Spinal cord (tissue), 10 donors: ENCODE measurements at places on chromosomes 6 and 20.

GRCh38 chr6:90574610-90575009 lies 12.3 kb downstream of the MAP3K7 start:
- no peaks in the 10 kb centered on the region for H3K27me3 ChIP-seq
- H3K27ac ChIP-seq = no peak overlapping the region
- peak; percentile 30 for DNase-seq
- H3K36me3 ChIP-seq = no peaks in the 10 kb centered on the region

- peaks cover 16% of the 10 kb centered on the region for H3K4me1 ChIP-seq
- peaks cover 15% of the 10 kb centered on the region for H3K27me3 ChIP-seq
- H3K36me3 ChIP-seq = peaks cover 46% of the 10 kb centered on the region
Observed at GRCh38 chr20:62876902-62877816, 15.5 kb upstream of the TCFL5 start.

DNA sequence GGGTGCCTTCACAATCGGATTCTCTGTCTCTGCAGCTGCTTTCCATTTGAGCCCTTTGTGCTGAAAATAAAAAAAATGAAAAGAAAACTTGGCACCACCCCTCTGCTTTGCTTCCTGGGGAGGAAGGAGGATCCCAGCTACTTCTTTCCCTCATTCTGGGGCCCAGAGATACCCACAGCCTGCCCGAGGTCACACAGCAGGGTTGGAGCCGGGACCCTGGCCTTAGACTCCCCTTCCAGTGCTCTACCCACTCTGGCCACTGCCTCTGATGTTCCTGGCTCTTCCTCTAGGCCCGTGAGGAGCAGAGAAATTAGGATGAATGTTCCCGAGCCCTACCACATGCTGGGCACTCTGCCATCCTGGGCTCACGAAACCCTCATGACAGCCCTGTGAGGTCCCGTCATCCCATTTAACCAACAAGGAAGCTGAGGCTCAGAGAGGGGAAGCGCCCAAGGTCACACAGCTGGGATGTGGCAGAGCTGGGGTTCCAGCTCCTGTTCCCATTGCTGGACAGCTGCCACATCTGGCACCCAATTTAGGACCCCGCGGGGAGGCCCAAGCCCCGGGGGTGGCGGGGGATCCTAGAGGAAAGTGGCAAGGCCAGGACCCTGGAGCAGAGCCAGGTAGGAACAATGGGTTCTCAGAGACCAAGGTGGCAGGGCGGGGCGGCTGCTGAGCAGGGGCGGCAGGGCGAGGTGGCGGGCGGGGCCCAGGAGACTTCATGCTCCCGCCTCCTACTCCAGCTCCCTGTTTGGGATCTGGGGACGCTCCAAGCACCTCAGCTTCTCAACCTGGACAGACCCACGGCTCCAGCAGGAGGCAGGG lies 76.6 kb downstream of the CEBPB start:
- no peaks in the 10 kb centered on the region for H3K27me3 ChIP-seq
- no peaks in the 10 kb centered on the region for H3K36me3 ChIP-seq

DNA sequence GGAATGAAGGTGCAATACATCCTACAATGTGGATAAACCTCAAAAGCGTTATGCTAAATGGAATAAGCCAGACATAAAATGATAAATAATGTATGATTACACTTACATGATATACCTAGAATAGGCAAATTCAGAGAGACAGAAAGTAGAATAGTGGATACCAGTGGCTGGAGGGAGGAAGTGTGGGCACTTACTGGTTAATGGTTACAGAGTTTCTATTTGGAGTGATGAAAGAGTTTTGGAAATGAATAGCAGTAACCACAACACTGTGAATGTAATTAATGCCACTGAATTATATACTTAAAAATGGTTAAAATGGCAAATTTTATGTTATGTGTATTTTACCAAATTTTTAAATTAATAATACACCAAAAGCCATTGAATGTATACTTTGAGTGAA lies 71.4 kb upstream of the CST7 start:
- H3K4me1 ChIP-seq = no peaks in the 10 kb centered on the region
- no peak overlapping the region for H3K27ac ChIP-seq

- no peak for DNase-seq
- peaks cover 9% of the 10 kb centered on the region for H3K4me1 ChIP-seq
- H3K36me3 ChIP-seq = no peaks in the 10 kb centered on the region
- peaks cover 4% of the 10 kb centered on the region for H3K27me3 ChIP-seq
- H3K27ac ChIP-seq = no peak overlapping the region
Observed at GRCh38 chr20:44176833-44177534, 10.0 kb downstream of the JPH2 start.

GRCh38 chr20:23437126-23437899 lies 2.2 kb upstream of the CSTL1 start:
- H3K36me3 ChIP-seq = no peaks in the 10 kb centered on the region
- H3K27ac ChIP-seq = no peak overlapping the region
- H3K4me1 ChIP-seq = peaks cover 21% of the 10 kb centered on the region

- H3K36me3 ChIP-seq = no peaks in the 10 kb centered on the region
- no peak for DNase-seq
- no peak overlapping the region for H3K4me3 ChIP-seq
- no peak overlapping the region for H3K27ac ChIP-seq
Observed at GRCh38 chr6:114879693-114880092, 536.9 kb upstream of the HS3ST5 start.

- no peaks in the 10 kb centered on the region for H3K36me3 ChIP-seq
- H3K27ac ChIP-seq = no peak overlapping the region
- H3K27me3 ChIP-seq = no peaks in the 10 kb centered on the region
- no peak overlapping the region for H3K4me3 ChIP-seq
- H3K4me1 ChIP-seq = no peaks in the 10 kb centered on the region
Observed at GRCh38 chr6:111922454-111923297, 49.4 kb upstream of the FYN start.

DNA sequence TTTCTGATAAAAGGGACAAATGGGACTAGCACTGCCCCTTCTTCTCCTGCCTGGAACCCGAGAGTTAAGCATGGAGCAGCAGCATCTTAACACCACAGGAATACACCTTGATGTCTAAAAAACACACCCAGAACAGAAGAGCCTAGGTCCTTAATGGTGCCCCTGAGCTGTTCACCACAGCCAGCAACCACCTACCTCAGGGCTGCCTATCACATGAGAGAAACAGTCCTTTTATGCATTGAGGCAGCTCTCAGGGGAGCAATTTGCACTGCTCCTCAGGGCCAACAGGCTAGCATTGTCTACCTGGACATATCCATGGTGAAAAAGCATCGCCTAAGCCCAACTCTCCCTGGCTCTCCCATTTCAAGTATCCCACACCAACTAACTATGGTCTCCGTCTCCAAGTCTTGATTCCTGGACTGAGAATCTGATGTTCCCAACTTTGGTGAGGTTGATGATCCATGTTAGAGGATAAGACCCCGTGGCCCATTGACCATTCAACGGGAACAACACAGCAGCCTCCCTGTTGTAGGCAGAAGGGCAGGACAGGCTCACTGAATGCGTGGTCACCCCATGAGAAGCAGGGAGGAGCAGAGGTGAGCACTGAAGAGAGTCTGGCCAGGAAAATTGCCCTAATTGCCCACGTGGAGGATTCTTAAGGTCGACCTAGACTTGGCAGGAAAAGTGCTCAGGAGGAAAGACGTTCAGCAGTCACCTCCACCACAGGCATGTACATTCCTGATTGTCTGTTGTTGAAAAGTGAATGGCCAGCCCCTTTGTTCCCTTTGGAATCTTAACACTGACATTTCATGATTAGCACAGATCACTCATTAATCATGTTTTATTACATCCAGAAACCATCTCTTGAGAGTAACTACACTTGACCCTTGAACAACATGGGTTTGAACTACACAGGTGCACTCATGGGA lies 4.2 kb upstream of the APMAP start:
- H3K27me3 ChIP-seq = no peaks in the 10 kb centered on the region
- H3K36me3 ChIP-seq = no peaks in the 10 kb centered on the region
- no peak overlapping the region for H3K4me3 ChIP-seq
- peaks cover 14% of the 10 kb centered on the region for H3K4me1 ChIP-seq

GRCh38 chr20:3995067-3995748 lies 20.1 kb downstream of the RNF24 start:
- H3K4me3 ChIP-seq = no peak overlapping the region
- H3K36me3 ChIP-seq = no peaks in the 10 kb centered on the region
- H3K4me1 ChIP-seq = no peaks in the 10 kb centered on the region
- H3K27me3 ChIP-seq = no peaks in the 10 kb centered on the region
- DNase-seq = no peak

DNA sequence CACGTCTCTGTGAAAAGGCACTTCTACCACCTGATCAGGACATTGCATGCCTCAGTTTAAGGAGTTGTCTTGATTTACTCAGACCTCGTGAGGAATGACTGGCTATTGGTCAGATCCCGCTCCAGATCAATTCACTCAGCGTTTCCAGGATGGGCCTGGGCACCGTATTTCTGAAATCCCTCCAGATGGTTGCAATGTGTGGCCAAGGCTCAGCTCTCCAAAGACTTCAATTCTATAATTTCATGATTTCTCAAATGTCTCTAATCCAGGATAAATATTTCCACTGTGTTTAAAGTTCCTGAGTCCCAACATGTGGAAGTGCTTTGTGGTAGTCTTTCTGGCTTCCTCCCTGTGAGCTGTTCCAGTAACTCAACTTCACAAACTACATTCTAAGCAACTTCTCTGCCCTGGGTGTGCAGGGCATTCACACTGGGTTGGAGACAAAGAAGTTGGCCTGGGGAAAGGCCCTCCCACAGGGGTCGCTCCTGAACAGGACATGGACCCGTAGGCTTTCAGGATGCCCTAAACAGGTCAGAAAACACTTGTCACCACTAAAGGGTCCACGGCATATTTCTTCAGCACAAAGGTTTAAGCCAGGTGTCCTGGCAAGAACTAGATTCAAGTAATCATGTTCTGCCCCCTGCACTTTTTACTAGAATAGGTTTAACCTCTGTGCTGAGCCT lies 212.1 kb downstream of the WDR27 start:
- H3K27me3 ChIP-seq = no peaks in the 10 kb centered on the region
- no peaks in the 10 kb centered on the region for H3K36me3 ChIP-seq
- H3K4me3 ChIP-seq = no peak overlapping the region
- peaks cover 17% of the 10 kb centered on the region for H3K4me1 ChIP-seq

- no peak overlapping the region for H3K27ac ChIP-seq
- no peak overlapping the region for H3K4me3 ChIP-seq
- DNase-seq = peak; percentile 7
- no peaks in the 10 kb centered on the region for H3K4me1 ChIP-seq
- H3K27me3 ChIP-seq = no peaks in the 10 kb centered on the region
Observed at GRCh38 chr6:99282479-99283062, 66.9 kb downstream of the FAXC start.

DNA sequence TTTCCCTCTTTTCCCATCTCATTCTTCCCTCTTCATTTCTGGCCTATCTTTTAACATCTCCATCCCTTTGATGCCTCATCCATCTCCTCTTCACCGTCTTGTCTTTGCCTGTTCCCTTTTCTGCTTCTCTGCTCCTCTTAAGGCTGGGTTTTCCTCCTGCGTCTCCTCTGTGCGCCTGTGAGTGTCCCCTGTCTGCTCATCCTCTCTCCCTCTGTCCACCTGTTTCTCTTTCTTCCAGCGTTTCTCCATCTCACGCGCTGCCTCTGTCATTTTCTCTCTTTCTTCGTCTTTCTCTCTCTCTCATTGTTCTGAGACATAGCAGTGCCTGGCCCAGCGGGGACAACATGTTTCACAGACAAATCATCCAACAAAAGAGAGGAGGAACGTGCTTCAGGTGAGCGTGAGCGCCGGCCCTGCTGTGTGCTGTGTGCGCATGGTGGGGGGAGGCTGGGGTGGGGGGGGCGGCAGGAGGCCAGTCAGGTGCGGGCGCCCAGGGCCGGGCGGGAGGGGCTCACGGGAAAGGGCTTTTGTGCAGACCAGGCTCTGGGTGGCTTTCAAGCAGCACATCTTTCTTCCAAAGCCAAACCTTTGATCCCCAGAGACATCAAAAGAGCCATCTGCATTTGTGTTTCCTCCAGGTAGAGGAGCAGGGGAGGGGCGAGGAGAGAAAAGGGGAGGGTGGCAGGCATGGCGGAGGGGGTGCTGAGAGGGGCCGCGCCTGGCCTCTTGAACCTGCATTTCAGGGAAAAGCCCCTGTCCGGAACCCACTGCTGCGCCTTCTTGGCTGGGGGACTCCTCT lies 121.3 kb downstream of the VEGFA start:
- H3K27me3 ChIP-seq = peaks cover 2% of the 10 kb centered on the region
- H3K36me3 ChIP-seq = no peaks in the 10 kb centered on the region
- DNase-seq = no peak
- H3K27ac ChIP-seq = no peak overlapping the region
- no peak overlapping the region for H3K4me3 ChIP-seq

GRCh38 chr20:50837532-50838321 lies 42.9 kb downstream of the BCAS4 start:
- DNase-seq = no peak
- H3K27me3 ChIP-seq = no peaks in the 10 kb centered on the region
- H3K36me3 ChIP-seq = peaks cover 22% of the 10 kb centered on the region
- no peak overlapping the region for H3K4me3 ChIP-seq
- no peaks in the 10 kb centered on the region for H3K4me1 ChIP-seq

DNA sequence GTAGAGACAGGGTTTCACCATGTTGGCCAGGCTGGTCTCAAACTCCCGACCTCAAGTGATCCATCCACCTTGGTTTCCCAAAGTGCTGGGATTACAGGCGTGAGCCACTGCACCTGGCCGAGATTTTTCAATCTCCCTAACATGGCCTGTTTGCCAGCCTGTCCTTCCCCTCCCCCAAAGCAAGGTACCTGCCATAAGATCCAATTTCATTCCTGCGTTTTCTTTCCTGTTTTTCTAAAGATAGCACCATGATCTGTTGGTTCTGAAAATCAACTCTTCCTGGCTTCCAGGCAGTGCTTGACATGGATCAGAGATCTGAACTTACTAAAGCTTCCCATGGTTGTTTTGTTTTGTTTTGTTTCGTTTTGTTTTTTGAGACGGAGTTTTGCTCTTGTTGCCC lies 7.5 kb downstream of the MGME1 start:
- H3K4me1 ChIP-seq = peaks cover 12% of the 10 kb centered on the region
- no peak for DNase-seq
- H3K27me3 ChIP-seq = no peaks in the 10 kb centered on the region
- H3K27ac ChIP-seq = no peak overlapping the region
